ENCODE measurements at places on chromosomes 4 and X. TPM values are rescaled to one million over a fixed set of nuclear protein-coding genes. Genes with fewer than 3 reads are reported as not detected.

TRAM1L1 gene
- 6.2 TPM for total RNA-seq

APBB2 gene
- 36.5 TPM for total RNA-seq

ARHGEF6 gene
- 18.6 TPM for total RNA-seq

PABPC4L gene
- 0.86 TPM for total RNA-seq

KDR gene
- 0.43 TPM for total RNA-seq

SPANXN3 gene
- not detected for total RNA-seq

NEIL3 gene
- total RNA-seq: 8.2 TPM

C4orf36 gene
- total RNA-seq: not detected

SH2D1A gene
- total RNA-seq: not detected

RBM10 gene
- total RNA-seq: 33.2 TPM

RPL34 gene
- total RNA-seq: 716 TPM

HELT gene
- not detected for total RNA-seq

NSUN7 gene
- not detected for total RNA-seq

ETDA gene
- not detected for total RNA-seq
